ENCODE measurements at places on chromosomes 2 and 18.

DNA sequence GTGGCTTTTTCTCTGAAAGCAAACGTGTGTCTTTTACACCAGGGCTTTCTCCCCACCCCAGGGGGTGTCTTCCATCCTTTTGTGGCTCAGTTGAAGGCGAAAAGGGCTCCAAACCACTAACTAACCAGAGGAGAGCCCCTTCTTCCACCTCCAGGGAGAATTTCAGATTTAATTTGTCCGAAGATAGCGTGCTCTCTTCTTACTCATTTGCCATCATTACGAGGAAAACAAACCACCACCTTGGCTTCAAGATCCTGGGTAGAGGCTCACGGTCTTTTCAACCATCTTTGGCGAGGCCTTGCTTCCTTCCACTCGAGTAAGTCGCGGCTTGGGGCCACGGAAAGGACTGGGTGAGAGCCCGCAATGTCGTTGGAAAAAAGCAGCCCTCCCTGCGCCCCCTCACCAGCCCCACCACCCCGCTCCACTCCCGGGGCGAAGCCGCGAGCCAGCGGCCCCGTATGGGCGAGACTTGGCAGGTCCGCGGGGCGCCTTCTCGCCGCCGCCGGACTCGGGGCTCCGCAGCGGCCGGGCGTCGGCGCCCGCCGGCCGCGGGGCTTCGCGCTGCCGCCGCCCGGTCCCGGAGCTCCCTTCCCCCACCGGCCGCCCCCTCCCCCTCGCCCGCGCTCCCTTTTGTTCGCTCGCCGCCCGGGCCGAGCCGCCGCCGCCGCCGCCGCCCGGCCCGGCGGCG is 1.7 kb upstream of the ZNF532 start:
- no peak for DNase-seq

DNA sequence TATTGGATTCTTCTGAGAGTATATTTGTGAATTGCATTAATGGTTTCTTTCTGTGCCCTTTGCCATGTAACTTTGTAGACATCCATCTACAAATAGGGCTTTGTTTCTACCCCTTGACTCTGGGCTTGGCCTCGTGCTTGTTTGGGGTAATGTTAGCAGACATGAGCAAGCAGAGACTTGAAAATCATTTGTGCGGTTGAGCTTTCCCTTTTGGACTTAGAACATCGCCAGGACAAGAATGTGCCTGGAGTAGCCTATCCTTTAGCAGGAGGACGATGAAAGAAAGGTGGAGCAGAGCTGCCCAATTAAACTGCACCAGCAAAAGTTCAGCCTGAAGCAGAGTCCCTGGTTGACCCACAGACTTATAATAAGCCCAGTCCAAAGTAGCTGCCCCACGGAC is 785.9 kb downstream of the EPHA4 start:
- DNase-seq = no peak

DNA sequence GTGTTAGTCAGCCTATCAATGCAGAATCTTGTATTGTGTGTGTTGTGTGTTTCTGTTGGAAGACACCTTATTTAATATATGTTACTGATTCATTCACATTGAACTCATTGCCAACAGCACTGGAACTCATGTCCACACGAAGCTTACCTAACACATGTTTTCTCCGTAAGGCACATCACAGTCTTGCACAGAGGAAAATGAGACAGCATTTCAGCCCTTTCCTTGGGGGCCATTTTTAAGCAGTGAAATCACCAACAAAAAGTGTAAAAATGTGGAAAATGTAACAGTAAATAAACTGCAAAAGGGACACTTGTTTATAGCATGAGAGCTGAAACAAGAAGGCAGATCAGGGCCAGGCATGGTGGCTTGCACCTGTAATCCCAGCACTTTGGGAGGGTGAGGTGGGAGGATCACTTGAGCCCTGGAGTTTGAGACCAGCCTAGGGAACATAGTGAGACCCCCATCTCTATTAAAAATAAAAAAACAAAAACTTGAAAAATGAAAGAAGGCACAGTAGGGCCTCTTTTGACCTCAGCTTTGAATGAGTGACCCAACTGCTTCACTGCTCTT is 306.0 kb downstream of the MYCN start:
- no peak for DNase-seq

DNA sequence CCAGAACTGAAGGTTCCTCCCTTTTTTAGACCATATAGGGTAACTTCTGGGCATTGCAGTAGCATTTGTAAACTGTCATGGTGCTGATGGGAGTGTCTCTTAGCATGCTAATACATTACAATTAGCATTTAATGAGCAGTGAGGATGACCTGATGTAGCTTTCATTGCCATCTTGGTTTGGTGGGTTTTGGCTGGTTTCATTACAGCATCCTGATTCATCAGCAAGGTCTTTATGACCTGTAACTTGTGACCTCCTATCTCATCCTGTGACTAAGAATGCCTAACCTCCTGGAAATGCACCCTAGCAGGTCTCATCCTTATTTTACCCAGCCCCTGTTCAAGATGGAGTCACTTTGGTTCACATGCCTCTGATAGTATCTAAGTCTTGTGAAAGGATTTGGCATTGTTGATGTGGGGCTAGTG is 159.0 kb downstream of the TMX3 start:
- DNase-seq = no peak

GRCh38 chr2:232287316-232287715 is 91.2 kb upstream of the ALPP start:
- DNase-seq = no peak

- DNase-seq = no peak
These were observed 142.6 kb downstream of the MYT1L start for GRCh38 chr2:2188344-2188920.

- no peak for DNase-seq
These were observed 51.0 kb upstream of the FAM117B start for GRCh38 chr2:202583709-202584219.

DNA sequence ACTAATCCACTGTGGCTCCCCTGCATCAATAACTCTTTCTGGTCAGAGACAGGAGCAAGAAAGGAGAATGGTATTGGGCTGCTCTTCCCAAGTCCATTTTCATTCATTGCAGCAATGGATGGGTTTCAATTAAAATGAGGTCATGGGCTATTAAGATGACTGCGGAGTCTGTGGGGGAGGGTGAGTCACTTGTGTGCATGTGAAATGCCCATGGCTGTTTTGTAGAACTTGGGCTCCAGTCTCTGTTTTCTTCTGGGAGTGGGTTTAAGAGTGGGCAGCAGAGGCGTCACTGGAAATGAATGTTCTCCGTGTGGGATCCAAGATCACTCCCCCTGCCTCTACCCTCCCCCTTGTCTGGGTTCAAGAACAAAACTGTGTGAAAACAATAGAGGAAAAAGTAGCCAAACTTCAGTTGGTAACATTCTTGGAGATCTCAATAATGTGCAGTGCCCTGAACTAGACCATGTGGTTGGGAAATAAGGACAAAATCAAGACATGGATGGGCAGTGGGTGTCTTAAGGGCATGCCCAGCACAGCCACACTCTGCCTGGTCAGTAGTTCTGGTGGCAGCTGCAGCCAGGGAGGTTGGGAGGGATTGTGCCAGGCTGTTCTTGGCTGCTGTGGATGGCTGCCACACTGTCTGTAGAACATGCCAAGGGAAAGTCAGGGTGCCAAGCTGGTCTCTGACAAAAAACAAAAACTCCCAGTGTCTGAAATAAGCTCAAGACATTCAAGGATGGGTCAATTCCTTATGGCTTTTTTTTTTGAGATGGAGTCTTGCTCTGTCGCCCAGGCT is 68.2 kb upstream of the CXCR4 start:
- no peak for DNase-seq

DNA sequence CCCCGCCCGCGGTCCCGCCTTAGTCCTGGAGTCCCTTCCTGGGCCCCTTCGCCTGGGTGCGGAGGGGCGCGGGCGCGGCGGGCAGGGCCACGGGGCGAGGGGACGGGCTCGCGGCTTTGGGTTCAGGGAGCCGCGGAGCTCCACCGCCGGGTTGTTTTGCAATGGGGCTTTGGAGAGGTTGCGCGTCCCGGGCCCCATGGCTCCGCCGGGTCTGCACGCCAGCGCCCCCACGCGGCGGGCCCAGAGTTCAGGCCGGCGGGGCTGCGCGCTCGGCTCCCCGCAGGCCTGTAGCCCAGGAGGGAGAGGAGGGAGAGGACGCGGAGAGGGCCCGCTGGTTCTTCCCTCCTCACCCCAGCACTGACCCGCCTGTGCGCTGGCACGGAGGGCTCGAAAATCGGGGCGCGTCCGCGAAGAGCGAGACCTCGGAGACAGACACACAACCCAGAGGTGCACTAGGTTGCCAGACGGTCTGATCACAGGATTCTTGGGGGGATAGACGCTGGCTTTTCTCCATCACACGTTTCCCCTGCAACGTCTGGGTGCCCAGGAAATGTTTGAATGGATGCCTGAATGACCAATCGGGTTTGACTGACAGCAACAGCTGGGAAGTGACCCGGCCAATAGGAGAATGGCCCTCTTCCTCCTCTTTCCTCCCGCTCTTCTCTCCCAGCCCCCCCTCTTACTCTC is 4.9 kb upstream of the SIX2 start:
- DNase-seq = no peak

DNA sequence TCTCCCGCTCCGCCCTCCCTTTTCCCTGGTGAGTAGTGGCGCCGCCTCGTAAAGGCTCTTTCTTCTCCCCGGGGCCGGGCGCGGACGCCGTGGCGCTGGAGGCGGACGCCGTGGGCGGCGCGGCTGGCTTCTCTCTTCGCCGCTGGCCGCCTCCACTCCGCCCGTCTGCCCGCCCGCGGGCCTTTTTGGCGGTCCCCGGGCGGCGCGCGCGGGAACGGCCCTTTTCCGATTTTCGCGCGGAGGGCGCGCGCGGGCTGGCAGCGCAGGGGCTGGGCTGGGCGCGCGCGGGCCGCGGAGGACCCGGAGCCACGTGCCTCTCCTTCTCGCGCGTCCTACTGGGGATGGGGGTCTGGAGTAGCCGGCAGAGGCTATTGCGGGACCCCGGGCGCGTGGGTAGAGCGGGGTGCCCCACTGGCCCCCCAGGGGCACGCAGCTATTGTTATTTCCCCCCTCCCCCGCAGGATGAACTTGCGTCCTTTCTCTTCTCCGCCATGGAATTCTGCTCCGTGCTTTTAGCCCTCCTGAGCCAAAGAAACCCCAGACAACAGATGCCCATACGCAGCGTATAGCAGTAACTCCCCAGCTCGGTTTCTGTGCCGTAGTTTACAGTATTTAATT is 472 bp downstream of the SLC20A1 start:
- no peak for DNase-seq

- no peak for DNase-seq
These were observed 403 bp downstream of the COL4A3 start for GRCh38 chr2:227164763-227165291.

GRCh38 chr2:233501198-233502076 is 65.1 kb downstream of the USP40 start:
- no peak for DNase-seq

- no peak for DNase-seq
These were observed 858.7 kb upstream of the ACVR2A start for GRCh38 chr2:146986161-146986560.

- DNase-seq = no peak
These were observed 31.4 kb downstream of the GAREM1 start for GRCh38 chr18:32439241-32439640.

DNA sequence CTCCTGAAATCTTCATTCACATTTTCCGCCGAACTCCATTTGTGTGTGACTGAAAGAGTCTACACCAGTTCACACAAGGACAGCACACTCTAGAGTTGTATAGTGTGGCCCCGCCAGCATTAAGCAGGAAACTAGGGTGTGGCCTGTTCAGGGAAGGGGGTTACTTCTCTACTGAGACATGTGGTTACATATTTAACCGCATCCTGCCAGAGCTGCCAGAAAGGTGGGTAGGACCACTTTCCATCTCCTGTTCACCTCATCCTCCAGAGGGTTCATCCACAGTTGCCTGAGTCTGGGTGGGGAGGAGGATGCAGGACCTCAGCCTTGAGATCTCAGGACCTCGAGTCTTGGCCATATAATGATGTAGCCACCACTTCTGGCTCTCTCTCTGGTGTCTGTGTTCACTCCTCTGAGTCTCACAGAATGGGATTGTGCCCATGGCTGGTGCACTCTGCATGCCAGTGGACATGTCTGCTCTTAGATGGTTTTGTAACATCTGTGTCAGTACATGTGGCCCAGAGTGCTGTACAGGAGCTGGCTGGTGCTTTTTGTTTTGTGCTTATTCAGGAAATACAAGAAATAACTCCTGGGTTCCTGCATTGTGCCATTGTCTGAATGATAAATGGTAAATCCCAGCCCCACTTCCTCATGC is 7.7 kb upstream of the SP140L start:
- no peak for DNase-seq

GRCh38 chr2:33577668-33578067 is 21.4 kb downstream of the FAM98A start:
- no peak for DNase-seq

DNA sequence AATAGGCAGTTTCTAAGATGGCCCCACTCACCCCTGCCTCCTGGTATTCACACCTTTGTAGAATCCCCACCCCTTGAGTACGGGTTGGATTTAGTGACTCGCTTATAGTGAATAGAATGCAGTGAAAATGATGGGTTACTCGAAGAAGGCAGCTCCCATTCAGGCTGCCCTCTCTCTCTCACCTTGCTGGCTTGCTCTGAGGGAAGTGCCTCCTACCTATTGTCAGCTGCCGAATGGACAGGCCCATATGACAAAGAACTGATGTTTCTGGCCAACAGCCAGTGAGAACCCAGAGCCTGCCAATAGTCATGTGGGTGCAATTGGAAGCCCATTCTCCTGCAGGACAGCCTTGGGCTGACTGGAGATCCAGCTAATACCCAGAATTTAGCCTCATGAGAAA is 22.1 kb upstream of the RNF103 start:
- DNase-seq = no peak

DNA sequence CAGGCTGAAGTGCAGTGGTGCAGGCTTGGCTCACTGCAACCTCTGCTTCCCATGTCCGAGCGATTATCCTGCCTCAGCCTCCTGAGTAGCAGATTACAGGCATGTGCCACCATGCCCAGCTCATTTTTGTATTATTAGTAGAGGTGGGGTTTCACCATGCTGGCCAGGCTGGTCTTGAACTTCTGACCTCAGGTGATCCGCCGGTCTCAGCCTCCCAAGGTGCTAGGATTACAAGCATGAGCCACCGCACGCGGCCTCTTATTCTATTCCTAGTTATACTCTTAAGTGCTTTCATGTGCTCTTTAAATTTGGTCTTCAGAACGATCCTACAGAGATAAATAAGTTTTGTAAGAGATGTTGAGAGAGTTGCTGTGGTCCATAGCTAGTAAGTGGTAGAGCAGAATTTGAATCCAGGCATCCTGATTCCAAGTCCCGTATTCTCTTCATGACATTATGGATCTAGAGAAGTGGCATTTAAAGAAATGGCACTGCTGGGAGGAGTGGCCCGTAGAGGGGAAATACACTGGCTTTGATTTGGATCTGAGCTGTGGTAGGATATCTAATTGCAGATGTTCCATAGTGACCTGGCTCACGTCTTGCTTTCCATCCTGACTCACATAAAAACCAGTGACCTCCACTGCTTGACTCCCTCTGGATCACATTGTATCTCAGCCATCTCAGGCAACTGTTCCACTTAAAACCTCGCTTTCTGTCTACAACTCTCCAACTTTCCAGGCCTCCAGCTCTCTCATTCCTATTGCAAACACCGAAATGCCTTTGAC is 22.8 kb upstream of the ME2 start:
- no peak for DNase-seq

Data from SIG-M5 (cell line).